ENCODE measurements at places on chromosomes 7 and 10.

- peak; percentile 84 for DNase-seq
Observed at GRCh38 chr10:59027975-59028655, 148.3 kb upstream of the PHYHIPL start.

DNA sequence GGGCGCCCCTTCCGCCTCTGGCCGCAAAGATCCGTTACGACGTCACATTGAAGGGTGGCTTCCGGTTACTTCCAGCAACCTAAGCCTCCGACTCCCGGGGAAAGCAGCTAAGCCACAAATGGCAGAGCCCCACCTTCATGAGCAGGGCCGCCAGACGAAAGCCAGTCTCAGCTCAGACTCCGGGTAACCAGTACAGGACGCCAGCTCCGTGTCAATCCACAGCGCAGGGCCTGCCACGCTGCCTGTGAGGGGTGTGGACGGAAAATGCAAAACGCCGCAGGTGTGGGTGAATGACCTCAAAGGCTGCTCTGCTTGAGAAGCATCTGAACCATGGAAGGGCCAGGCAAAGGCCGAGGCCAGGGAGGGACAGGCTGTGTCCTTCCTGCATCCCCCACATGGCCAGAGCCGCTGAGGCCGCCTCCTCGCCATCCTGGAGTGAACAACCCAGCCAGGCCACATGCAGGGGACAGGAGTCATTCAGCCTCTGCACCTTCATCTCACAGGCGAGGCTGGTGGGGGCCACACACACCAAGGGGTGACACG lies 53.5 kb upstream of the PPP2R2D start:
- DNase-seq, result no peak

- no peak for DNase-seq
Observed at GRCh38 chr10:69772933-69773704, 28.6 kb upstream of the COL13A1 start.

- DNase-seq, result peak; percentile 46
Observed at GRCh38 chr7:106205621-106206222, 79.1 kb downstream of the NAMPT start.

GRCh38 chr10:15630353-15630752 lies 89.4 kb downstream of the ITGA8 start:
- DNase-seq, result no peak

- DNase-seq, result no peak
Observed at GRCh38 chr7:98051118-98051744, 55.4 kb upstream of the LMTK2 start.

DNA sequence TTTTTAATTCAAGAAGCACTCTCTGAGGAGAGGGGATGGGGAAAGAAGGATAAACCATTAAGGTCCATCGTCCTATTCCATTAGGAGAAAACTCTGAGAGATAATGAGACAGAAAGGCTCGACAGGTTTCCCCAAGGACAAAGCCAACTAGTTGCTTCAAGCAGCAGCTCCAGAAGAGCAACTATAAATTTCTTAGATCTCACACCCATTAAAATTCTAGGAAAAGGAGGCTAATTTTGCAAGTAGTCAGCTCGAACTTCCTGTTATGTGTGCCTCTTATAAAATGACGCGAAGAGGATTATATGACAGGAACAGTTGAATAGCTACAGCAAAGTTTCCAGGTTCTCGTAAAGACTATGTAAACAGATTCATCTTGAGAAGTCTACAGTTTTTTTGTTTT lies 52.0 kb upstream of the ST8SIA6 start:
- no peak for DNase-seq

- DNase-seq, result no peak
Observed at GRCh38 chr10:110058212-110058611, 50.4 kb downstream of the ADD3 start.

DNA sequence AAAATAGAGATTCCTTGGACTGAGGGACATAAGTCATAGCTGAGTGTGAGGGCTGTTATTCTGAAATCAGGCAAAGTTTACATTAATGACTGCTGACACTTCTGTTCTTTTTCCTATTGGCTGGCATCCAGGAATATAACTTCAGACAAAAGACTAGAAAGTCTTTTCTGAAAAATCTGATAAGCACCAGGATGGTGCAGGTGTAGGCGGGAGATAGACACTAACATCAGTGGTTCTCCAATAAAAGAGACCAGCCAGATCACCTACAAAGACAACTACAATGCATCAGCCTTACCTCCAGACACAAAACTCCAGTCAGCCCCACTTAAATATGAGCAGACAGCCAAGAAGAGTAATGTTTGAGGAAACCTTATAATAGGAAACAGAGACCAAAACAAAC lies 168.3 kb upstream of the LRGUK start:
- no peak for DNase-seq

- DNase-seq, result no peak
Observed at GRCh38 chr10:101903827-101904550, 60.4 kb upstream of the KCNIP2 start.

DNA sequence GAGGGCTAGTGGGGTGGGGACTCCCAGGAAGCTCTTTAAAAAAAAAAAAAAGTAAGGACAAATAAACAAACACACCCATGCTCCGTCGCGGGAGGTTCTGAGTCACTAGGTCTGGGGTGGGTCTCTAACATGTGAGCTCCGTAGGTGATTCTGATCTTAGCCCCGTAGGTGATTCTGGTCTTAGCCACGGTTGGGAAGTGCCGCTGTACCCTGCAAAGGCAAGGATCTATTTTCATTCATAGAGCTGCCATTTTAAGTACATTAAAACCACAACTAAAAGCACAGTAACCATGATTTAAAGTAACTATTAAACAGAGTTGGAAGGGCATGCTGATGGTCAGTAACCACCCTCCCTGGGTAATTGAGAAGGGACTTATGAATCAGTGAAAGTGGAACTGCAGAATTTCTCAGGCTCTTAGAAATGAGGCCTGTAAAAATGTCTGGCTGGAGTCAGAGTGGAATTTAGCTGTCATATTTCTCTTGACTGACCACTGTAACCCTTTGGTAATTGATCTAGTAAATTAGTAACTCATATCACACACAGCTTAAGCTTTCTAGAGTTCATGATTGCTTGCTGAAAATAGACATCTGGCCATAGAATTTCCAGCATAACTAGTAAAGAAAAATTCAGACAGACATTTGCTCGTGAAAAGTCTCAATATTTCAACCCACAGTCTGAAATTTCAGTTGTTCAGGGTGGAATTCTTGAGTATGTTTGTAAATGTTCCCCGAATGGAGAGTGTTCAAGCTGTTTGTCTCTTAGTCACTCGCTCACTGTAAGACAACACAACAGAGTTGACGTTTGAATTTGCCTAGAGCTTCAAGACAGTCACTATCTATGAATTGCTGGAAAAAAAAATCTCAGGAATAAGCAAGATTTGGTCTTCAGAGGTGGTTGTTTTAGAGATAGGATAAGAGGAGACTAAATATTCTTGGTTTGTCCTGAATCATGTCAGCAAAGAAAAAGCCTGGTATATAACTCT lies 34.2 kb upstream of the TCF7L2 start:
- peak; percentile 12 for DNase-seq

- DNase-seq, result no peak
Observed at GRCh38 chr10:24193330-24193729, 15.6 kb upstream of the KIAA1217 start.

DNA sequence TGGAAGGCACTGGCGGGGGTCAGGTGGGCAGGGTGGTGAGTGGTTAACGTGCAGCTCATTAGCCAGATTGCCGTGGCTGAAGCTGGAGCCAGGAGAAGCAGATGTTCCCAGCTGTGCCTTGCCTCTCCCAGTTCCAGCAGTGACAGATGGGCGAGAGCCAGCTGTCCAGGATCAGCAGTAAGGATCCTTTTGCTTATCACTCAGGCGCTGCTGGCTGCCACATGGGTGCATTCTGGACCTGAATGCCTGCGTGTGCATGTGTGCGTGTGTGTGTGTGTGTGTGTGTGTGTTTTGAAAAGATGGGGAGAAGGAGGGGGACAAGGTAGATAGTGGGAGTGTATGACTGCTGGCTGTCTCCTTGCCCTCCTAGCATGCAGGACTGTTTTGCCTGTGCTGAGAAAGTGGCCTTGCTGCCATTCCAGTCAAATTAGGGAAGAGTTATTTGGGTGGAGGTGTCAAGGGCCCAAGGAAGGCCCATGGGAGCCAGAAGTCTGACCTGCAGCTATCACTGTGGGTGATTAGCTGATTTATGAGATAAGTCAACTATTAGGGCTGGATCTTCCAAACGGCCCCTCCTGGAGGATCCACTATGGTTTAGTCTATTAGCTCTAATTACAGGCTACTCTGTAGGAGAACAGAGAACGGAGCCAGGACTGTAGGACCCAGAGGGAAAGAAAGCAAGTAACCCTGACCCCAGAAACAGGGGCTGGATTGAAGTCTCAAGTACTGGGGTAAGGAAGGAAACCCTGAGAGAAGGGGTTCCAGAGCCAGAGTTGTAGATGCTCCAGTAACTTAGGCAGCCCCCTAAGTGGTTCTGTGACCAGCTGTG lies 3.3 kb downstream of the EPHA1 start:
- no peak for DNase-seq

DNA sequence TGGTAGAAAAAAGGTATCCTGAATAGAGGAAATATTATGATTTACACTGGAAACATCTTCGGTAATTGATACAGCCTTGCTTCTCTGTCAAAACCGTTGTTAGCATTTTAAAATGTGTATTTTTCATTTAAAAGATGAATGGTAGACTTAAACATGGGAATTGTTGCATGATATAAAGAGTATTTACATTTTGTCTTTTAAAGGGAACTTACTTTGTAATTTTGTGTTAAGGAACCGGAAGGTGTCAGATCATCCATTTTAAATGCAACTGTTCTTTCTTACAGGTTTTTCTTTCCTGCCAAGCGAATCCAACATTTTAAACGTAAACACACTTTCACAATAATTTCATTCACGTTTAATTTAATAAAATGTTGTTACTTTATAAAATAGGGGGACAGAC lies 1.8 kb upstream of the IGF2BP3 start:
- DNase-seq, result no peak

GRCh38 chr7:108234971-108235450 lies 104.8 kb upstream of the LAMB4 start:
- DNase-seq, result peak; percentile 36

DNA sequence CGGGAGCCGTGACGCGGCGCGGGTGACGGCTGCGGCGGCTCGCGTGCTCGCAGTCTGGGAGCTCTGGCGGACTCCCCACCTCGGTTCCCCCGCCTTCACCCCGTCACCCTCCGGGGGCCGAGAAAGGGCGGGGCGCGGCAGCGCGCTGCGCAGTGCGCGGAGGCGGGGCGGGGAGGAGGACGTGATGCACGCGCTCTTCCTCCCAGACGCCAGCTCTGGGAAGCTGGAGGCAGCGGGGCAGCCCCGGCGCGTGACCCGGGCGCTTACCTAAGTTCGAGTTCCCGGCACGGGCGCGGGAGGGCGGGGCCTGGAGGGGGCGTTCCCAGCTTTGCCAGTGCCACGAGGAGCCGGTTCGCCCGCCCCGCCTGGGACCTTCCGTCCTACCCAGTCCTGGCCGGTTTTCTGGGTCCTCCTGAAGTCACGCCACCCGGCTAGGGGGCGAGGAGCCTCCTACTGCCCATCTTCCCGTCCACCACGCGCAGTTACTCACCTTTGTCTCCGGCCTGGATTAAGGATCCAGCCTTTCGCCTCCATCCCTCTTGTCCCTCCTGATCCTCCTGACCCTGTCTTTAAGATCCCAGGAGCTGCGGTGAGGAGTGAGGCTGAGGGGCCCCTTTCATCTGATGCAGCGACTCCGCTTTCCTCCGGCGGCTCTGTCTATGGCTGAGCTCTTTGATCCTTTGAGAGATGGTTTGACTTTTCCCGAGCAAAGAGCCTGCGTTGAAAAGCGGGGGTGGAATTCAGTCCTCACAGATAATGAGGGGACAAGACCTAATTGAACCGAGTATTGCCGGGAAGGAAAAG lies 470 bp upstream of the NAMPT start:
- DNase-seq, result peak; percentile 98

DNA sequence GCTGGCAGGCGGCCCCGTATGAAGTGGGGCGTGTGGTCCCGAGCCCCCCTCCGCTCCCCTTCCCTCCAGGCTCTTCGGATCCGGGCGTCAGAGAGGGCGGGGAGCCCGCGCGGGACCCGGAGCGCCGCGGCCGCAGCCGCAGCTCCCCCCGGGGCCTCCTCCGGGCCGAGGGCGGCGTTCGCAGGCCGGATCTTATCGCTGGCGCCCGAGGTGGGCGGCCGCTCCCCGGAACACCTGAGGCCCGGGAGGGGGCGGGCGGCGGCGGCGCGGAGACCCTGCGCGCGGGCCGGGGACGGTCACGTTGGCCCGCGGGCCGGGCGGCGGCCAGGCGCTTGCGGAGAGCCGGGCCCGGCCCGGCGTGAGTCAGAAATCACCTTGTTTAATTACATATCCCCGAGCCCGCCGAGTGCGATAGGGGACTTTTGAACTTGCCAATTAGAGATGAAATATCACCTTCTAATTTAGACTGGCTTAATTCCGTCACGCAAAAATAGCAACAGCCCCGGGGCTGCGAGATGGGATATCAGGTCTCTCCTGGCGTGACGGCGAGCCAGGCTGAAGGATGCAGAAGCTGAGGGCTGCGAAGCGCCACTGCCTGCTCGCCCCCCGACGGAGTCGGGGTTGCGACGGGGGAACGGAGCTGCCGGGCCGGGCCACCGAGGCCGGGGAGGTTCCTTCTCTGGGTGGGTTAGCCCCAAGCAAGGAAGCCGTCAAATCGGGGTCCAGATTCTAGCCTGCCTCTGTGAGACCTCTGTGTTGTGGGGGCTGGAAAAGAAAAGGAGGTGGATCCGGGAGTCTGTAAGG lies 43.4 kb downstream of the LDB3 start:
- peak; percentile 56 for DNase-seq

DNA sequence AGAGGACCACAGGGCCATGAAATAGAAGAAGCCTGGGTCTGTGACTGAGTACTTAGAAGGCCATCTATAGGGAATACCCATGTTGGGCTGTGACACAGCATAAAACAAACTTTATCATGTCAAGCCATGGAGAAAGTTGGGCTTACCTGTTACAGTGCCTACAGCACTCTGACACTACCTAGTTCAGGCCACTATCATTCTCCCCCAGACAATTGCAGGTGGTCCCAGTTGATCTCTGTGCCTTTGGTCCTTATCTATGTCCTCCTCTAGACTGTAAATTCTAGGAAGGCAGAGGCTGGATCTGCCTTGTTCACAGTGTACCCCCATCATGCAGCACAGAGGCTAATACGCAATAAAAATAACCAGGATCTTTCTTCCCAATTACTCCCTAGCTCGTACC lies 69.1 kb downstream of the GCC1 start:
- DNase-seq, result no peak

GRCh38 chr7:89681448-89681847 lies 472.8 kb upstream of the STEAP1 start:
- DNase-seq, result no peak

DNA sequence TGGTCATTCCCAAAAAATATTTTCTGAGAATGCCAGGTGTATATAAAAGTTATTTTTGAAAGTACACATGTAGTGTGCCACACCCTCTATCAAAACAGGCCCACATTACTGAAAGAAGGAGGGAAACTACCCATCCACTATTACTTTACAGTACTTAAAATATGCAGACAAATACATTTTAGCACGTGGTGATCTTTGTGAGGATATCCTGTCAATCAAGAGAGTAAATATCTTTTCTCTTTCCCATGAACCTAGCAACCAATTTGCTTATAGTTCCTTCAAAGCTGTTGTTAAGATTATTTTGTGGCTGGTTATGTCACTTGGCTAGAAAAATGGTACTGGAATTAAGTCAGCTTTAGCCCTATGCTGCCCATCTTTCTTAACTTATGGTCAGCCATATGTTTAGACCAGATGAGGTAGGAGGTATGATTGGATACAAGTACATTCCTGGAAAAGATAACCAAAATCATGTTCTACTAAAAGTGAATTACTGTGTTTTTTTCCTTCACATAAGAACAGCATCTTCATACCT lies 70.1 kb downstream of the AUTS2 start:
- DNase-seq, result no peak

GRCh38 chr7:117731455-117731854 lies 141.8 kb downstream of the CTTNBP2 start:
- no peak for DNase-seq

- peak; percentile 66 for DNase-seq
Observed at GRCh38 chr7:105389088-105389650, 448 bp upstream of the SRPK2 start.

Measured in fibroblast of skin of right biceps (primary cell).